NCI-H1930 (cell line): ENCODE measurements at places on chromosomes 4 and X.

GRCh38 chr4:128635141-128635954 lies 174.2 kb upstream of the JADE1 start:
- no peak for DNase-seq

GRCh38 chr4:171279131-171279530 lies 534.1 kb upstream of the GALNTL6 start:
- no peak for DNase-seq

DNA sequence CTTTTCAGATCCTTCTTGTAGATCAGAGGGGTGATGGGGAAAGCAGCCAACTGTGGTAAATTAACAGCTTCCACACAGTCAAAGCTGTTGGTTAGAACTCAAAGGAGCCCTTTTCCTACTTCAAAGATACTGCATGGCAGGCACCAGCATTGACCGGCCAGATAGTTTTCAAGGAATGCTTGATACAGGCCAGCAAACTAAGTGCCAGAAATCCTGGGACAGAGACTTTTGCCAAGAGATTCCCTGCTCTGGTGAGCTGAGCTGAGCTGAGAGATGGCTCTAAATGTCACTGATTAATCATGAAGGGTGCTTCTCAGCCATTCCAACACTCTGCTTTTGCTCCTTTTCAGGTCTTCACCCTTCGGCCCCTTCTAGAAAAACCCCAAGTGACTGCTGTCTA lies 131.6 kb upstream of the MED14 start:
- no peak for DNase-seq

- no peak for DNase-seq
Observed at GRCh38 chr4:169346840-169347239, 76.1 kb upstream of the SH3RF1 start.

DNA sequence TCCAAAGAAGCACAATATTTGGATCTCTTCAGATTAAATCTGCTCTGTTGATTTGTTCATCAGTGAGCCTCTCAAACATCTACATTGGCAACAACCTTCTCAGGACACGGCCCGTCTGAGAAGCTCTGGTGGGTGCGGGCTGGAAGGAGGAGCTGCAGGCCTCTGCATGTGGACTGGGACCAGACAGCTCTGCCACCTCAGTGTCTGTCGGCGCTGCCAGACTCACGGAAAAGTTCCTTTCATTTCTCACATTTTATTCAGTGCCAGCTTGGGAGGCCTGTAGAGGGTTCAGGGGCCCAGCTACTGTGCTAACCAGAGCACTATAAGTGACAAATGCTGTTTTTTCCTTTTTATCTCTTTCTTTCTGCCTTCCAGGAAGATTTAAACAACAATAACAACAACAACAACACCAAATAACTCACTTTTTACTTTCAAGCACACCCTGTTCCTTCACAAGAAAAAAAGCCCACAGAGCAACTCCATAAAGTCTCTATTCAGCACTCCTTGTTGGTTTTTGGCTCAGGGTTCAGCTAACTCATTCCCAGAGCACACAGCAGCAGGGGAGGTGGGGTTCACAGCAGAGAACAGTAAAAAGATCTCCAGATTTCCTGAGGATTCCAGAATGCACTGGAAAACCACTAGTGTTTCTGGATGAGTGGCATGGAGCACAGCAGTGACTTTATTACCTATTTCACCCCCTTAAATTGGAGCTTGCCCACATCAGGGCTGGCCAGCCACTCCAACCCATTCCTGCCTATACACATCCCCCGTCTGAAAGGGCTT lies 23.2 kb upstream of the HOPX start:
- no peak for DNase-seq

- no peak for DNase-seq
Observed at GRCh38 chrX:21645886-21646285, 12.2 kb downstream of the KLHL34 start.

GRCh38 chr4:48681856-48682255 lies 98.2 kb downstream of the FRYL start:
- DNase-seq, result no peak

DNA sequence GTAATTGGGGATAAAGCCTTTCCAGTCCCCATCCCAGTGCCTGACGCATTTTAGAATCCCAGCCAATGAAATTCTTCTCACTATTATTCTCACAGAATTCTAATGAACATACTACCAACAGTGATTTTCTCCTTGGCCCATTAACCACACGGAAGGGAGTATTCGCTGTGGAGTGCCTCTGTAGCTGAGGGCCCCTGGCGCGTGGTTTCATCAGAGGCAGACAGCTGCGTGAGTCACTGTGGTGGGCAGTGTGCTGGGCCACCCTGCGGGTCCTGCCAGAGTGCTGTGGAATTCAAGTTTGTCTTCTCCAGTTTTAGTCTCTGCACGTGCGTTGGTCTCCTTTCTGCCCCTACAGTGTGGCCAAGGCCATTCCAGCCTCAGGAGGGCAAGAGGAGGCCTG lies 335.4 kb upstream of the FAT1 start:
- no peak for DNase-seq

GRCh38 chr4:24978291-24979075 lies 52.3 kb downstream of the LGI2 start:
- no peak for DNase-seq

- no peak for DNase-seq
Observed at GRCh38 chrX:148811236-148811635, 310.8 kb downstream of the AFF2 start.
